CD4-positive, alpha-beta T cell treated with Interleukin-15 for 4 hours (primary cell): ENCODE measurements at places on chromosomes 4 and X.

DNA sequence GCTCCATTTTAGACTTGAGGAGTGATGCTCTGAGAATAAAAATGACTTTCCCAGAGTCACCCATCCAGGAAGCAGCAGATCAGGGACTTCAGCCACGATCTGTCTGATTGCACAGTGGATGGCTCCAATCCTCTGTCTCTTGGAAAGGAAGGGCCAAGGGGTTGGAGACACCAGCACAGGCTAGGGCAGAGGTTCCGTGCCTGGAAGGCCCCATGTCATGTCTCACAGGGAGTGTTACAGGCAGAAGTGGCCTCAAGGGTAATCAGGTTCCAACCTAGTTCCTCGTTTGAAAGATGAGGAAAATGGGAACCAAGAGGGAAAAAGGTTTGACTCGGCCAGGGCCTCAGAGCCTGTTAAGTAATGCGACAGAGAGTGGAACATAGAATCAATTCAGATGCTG lies 160.0 kb downstream of the EFNB1 start:
- DNase-seq: no peak

DNA sequence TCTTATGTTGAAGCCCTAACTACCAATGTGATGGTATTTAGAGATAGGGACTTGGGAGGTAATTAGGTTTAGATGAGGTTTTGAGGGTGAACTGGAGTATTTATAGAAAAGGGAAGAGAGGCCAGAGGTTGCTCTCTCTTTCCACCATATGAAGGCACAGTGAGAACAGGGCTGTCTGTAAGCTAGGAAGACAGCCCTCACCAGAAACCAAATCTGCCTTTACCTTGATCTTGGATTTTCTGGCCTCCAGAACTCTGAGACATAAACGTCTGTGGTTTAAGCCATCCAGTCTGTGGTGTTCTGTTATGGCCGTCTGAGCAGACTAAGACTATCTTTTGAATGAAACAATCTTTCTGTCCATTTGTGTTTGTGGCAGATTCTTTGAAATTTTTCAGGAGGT lies 223.7 kb downstream of the PDHA2 start:
- DNase-seq: no peak

- no peak for DNase-seq
These were observed 87.4 kb downstream of the EMCN start for GRCh38 chr4:100430451-100430850.

- no peak for DNase-seq
These were observed 238.2 kb upstream of the MAD2L1 start for GRCh38 chr4:120304801-120305200.

- no peak for DNase-seq
These were observed 42.5 kb downstream of the LRBA start for GRCh38 chr4:150972592-150972991.

DNA sequence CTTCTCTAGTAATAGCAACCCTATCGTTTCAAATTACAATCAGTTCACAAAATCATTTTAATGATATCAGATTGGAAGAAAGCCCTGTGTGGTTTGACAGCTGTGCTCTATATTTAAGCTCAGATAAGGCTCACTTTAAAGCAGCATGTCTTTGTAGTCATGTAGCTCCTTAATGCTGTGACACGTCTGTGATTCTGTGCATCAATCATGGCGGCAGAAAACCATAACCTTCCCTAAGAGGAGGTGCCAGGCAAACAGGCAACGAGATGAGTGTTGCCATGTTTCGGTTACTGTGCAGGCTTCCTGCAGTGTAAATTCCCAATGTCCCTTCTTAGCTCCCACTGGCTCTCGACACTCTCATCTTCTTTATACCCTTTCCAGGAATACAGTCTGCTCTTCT lies 212.7 kb downstream of the GRID2 start:
- no peak for DNase-seq

DNA sequence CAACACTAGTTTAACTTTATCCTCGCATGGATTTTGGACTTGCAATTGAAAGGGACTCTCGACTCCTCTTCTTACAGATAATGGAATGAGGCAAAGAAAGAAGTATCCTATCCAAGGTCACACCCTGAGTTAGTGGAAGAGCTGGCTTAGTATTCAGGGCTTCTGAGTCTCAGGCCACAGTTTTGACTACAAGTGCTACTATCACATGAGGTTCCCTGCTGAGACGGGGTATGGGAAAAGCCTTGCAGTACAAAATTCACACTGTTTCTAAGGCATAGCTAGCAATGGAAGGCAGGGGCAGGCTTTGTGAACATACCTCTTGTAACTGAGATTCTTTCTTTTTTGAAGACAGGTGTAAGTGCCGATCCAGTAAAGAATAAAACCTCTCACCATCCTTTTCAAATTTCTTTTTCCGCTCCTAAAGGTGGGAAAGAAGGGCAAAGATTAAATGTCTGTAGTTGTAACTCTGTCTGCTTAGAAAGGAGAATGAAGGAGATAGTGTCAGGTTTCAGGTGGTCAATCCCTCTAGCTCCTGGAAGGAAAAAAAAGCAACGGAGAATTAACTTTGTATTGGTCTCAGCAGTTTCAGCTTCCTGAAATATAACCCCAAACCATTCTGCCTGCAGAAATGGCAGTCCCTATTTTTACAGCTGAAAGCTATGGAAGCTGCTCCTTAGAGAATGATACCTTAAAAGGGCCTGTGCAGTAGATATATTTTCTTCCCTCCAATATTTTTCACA lies 199.0 kb downstream of the OPHN1 start:
- DNase-seq: no peak

GRCh38 chrX:153669901-153670731 lies 3.5 kb downstream of the PNCK start:
- no peak for DNase-seq

DNA sequence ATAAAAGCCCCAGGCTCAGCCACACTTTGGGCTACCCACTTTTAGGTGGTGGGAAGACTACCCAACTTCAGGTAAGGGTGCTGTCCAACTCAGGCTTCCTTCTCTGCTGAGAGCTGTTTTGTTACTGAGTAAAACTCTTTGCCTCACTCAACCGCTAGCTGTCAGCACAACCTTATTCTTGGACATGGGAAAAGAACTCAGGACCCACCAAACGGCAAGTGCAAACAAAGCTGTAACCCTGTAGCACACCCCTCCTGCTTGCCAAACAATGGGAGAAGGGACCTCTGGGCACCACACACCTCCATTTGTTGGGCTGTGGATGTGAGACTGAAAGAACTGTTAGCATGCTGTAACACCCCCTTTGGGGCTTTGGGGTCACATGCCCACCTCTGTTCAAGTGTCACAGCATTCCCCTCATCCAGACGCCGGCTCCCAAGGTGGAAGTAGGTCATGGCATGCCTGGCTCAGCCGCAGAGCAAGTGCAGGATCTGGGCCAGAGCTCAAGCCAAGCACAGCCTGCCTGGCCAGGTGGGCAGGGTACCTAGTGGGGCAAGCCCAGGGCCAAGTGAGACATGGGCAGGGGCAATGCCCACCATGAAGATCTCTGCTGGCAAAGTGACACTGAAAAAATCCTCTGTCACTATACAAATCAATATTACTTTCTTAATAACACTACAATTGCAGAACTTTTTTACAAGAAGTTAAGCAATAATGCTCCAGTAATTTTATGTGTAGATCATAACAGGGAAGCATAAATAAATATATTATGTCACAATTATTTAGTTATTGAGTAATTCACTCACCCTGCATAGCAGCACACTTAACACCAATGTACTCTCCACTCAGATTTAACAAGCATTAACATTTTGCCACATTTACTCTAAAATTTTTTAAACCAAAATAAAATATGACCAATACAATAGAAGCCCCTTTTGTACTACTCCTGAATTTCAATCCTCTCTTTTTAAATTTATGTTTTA lies 107.2 kb downstream of the TBCK start:
- DNase-seq: no peak

DNA sequence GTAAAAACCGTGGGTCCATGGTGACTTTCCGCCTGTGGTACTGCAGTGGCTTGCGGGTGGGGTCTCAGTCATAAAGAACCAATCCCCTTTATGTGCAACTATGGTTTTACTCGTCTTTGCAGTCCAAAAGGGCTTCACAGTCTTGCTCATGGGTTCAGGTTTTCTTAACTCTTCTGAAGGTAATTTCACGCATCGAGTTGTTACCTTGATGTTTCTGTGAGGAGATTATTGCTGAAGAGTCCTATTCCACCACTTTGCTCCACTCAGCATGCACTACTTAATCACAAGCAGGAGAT lies 41.5 kb downstream of the F8 start:
- DNase-seq: no peak

DNA sequence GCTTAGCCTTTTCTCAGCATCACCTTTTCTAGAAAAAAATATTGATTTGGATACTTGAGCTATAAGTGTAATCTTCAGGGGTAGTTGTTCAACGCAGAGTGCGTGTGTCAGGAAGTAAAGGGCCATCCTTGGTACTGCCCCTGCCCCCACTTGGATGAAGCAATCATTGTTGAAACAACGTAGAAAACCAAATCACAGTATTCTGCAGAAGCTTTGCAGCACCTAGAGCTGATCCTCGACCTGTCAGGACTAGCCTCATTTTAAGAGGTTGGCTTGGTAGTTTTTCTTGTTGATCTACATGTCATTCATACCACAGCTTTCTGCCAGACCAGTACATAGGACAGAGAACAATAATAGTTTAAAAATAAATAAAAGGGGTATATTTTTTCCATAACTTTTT lies 65.3 kb upstream of the MYOZ2 start:
- no peak for DNase-seq

GRCh38 chr4:139900964-139901376 lies 235.4 kb downstream of the MGST2 start:
- DNase-seq: no peak

DNA sequence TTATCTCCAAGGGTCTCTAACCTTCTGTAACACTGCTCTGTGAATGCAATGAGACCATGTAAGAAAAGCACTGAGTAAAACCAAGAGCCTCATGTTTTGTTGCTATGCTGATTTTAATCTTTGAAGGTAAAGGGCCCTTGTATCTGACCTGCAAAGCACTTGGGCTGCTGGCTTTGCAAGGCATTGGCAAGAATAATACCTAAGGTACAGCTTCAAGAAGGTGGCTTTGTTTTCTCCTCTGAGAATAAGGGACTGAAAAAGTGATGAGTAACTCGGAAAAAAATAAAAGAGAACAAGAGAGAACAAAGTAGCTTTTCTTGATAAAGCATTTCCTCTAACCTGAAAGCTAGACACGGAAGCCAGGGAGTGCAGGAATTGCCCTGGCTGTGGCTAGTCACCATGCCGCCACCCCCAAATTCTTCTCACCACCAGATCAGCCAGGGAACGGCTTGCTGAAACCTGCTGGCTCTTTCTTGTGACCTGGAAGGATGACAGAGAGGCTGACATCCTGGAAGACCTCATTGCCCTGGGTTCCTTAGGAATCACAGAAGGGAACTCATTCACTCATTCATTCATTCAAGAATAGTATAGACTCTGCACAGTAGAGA lies 41.8 kb upstream of the HS3ST1 start:
- peak; percentile 25 for DNase-seq

GRCh38 chr4:38497121-38497520 lies 166.9 kb upstream of the KLF3 start:
- no peak for DNase-seq

- no peak for DNase-seq
These were observed 38.7 kb upstream of the DCLK2 start for GRCh38 chr4:150039274-150040127.

DNA sequence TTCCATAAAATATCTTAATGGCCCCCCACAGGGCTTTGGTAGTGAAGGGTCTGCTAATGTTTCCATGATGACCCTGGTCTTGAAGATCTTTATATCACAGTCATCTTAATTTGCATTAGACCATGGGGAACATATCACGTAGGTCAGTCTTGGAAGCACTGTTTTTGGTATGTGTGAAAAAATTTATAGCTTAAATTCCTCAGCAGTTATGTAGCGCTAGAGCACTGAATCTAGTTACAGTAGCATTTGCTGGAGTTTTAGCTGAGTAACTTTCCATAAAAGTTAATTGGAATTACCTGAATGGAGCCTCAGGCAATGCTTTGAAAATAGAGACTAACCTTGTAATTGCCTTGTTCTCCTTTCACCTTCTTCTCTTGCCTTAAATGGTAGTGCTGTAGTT lies 648.8 kb downstream of the IQCM start:
- DNase-seq: no peak

DNA sequence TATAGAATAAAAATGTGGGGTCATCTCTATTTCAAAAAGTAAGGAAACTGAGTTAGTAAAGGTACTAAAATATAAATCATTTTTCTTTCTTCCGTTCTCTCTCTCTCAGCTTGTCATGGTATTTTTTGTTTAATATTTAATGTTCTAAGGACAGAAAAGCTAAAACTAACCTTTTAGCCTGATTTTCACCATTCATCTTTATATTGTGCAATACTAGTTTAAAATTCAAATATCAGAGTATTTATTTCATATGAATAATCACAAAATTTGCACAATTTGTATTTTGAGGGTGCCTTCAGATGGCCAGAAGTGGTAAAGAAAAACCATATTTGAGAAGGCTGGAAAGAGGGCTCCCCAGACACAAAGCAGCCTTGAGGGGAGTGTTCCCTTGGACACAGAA lies 197.6 kb upstream of the AR start:
- DNase-seq: no peak

- DNase-seq: no peak
These were observed 147.6 kb upstream of the TBC1D9 start for GRCh38 chr4:140903522-140904475.

GRCh38 chr4:129264008-129264657 lies 168.2 kb downstream of the C4orf33 start:
- DNase-seq: no peak

DNA sequence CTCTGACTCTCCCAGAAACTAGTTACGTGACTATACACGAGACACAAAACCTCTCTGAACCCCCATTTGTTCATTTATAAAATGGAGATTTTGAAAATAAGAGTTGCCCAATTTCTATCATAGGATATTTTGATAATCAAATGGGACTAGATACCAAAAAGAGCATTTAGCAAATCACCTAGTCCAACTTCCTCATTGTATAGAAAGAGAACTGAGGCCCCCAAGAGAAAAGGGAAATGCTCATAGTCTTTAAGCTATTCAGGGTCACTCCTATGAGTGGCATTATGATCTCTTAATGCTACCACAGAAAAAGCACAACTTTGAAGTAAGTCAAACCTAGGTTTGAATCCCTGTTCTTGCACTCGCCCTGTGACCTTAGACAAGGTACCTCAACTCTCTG lies 62.7 kb downstream of the BMP15 start:
- DNase-seq: no peak

GRCh38 chr4:21827575-21827974 lies 121.0 kb downstream of the KCNIP4 start:
- DNase-seq: no peak
